ENCODE measurements at places on chromosomes 4 and X.

DNA sequence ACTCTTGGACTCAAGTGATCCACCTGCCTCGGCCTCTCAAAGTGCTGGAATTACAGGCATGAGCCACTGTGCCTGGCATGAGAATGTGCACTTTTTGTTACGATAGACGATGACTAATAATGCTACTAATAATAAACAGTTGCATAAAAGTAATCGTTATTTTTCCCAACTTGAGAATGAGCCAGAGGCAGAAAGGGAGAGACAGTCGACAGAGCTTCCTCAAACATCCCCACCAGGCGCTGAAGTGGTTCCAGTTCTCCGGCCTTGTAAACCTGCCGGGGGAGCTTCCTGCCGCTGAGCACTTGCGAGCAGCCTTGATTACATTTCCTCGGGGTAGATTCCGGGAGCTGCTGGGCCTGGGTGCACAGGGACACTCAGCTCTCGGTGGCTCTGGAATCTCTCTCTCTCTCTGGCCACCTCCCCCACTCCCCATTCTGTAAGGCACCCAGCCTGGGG lies 8.9 kb upstream of the HTRA3 start:
- DNase-seq, result no peak

- no peak for DNase-seq
Observed at GRCh38 chrX:64205441-64205734, at the start of gene AMER1. Gene AMER1, minus strand, starts transcription at chrX:64205708. Its CDS starts 12,422 bp downstream, at chrX:64193286.

GRCh38 chr4:175961604-175962003 lies 104.0 kb upstream of the WDR17 start:
- DNase-seq, result no peak

DNA sequence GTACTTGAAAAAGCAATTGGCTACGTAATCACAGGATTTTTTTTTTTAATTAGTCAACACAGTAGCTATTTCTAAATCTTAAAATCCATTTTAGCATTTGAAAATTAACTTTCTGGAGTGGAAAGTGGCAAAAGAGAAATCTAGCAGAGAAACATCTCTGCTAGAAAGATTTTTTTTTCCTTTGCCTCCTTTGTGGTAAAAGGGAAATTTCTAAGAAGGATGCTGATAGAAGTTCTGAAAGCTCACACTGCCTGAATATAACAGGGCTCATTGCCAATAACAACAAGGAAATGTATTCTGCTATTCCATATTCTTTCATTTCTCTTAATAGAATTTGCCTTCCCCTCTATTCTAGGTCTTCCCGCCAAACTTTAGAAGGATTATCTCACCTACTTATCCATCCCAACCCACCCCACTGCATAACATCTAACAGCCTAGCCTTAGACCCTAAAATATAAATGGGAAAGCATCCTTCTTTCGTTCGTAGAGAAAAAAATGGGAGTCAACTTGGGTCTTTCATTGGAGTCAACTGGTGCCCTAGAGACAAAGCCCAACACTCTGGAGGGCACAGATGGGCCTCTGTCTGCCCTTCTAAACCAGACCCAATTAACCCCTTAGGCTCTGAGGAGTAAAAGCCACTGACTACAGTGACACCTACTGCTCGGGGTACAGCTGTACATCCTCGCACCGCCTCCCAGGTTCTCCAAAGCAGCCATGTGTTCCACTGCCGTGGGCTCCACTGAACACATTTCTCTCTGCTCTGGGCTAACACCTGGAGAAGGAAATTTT lies 103.9 kb downstream of the MAML3 start:
- DNase-seq, result no peak

DNA sequence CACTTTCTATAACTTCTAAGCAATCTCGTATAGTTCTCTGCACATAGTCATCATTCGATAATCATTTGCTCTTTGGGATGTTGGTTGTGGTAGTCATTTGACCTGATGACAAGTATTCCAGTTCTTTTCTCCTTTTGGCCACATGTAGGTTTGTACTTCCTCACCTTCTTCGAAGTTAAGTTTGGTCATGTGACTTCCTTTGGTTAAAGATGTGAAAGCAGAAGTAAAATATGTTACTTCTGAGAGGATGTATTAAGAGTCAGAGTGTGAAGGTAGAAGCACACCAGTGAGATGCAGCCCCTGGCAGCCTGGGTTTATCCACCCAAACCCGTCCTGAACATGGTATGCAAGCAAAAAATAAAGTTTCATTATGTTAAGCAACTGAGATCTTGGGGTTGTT lies 48.9 kb upstream of the ZNF518B start:
- no peak for DNase-seq

DNA sequence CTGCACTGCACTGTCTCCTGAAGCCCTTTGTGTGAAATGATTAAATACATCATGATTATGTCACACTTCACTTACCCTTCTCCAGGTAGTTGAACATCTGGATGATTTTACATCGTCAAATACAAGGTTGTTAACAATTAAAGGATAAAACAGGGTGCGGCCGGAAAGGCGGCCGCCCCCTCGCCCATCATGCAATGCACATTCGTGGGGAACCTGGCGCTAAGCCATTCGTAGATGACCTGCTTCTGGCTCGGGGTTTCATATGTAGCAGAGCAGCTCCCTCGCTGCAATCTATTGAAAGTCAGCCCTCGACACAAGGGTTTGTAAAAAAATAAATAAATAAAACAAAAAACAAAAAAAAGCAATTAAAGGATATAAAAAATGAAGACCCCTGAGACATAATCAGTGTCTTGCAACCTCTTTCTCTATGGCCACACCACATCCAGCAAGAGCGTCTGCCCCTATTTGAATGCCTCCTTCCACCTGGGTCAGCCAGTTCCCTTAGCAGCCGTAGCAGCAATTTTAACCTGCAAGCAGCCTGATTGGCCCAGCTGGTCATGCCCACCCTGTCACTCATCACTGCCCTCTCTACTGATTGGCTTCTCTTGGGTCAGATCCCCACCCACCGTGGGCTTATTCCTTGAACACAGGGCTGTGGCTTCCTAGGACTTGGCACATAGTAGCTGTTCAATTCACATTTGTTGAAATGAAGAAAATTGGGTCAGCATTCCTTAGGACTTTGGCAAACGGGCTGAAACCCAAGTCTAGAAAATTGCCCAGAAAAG lies 147.8 kb upstream of the PSAPL1 start:
- DNase-seq, result no peak

- DNase-seq, result no peak
Observed at GRCh38 chrX:27889878-27890277, 82.1 kb downstream of the MAGEB10 start.

DNA sequence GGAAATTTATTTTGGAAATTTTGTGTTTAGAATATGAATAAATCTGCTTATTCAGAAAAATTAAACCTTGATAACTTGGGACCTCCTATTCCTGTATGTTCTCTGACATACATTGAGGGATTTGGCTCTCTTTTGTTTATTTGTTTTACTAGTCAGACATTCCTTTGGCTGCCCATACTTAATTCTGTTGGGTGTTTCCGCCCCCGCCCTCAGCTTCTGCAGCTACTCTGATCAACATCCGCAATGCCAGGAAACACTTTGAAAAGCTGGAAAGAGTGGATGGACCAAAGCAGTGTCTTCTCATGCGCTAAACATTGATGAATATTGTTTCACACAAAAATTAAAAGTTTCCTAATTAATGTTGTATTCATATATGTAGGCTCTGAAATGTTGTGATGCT lies 40.5 kb downstream of the RRAGB start:
- no peak for DNase-seq

- peak; percentile 12 for DNase-seq
Observed at GRCh38 chrX:102515975-102516941, at the start of gene TMSB15A. Gene TMSB15A, minus strand, starts transcription at chrX:102516739.

- no peak for DNase-seq
Observed at GRCh38 chr4:128427832-128428366, 140.3 kb upstream of the PGRMC2 start.

DNA sequence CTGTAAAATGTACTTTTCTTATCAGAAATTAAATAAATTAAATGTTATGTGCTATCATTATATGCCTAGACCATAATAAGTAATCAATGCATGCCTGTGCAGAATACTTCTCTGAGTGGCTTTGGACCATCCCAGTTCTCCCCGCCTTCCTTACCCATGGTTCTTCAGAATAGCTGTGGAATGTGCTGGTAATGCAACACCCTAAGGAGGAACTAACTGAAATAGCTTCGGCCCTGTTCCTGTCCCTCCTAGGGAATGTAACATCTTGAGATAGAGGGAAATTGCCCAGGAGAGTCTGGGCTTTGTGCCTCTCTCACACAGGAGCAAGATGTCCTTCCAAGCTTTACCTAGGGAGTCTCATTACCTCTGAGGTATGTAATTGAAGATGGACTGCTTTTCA lies 693.6 kb upstream of the HS3ST1 start:
- no peak for DNase-seq

DNA sequence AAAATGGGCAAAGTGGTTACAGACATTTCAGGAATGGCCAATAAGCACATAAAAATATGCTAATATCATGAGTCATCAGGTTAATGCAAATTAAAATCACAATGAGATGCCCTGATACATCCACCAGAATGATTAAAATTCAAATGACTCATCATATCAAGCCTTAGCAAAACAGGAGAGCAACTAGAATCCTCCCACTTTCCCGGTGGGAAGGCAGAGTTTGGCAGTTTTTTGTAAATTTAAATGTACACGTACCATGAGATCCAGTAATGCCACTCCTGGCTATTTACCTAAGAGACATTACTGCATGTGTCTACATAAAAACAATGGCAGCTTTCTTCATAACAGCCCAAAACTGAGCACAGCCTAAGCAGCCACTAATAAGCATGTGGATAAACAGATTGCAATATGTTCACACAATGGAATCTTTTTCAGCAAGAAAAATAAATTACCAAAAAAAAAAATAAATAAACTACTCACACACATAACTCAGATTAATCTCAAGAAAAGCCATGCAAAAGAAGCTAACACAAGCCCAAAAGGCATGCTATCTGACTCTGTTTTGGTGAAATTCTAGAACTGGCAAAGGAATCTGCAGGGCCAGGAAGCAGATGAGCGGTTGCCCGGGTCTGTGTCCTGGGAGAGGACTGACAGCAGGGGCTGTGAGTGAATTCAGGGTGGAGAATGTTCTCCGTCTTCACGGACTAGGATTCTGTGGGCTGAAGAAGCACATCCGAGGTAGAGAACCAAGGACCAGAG lies 48.8 kb downstream of the AFAP1 start:
- DNase-seq, result no peak

DNA sequence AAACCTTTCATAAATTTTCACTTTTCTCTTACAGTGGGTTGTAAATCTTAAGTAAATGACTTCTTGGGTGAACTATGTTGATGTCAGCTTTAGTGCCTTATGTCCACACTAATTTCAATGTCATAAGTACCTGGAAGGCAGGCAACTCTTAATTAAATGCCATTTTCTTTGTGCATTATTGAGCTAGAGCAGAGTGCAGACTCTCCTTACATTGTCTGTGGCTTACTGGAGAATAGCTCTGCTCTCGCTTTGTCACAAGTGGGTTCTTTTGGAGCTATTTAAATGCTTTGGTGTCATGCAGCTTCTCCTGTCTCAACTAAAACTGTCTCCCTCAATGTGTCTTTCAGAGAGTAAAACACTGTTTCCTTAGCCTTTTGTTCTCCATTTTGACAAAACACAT lies 411.6 kb downstream of the STIM2 start:
- DNase-seq, result no peak

GRCh38 chr4:3107271-3107670 lies 32.8 kb downstream of the HTT start:
- no peak for DNase-seq

GRCh38 chrX:79156818-79157217 lies 12.3 kb downstream of the GPR174 start:
- DNase-seq, result no peak

DNA sequence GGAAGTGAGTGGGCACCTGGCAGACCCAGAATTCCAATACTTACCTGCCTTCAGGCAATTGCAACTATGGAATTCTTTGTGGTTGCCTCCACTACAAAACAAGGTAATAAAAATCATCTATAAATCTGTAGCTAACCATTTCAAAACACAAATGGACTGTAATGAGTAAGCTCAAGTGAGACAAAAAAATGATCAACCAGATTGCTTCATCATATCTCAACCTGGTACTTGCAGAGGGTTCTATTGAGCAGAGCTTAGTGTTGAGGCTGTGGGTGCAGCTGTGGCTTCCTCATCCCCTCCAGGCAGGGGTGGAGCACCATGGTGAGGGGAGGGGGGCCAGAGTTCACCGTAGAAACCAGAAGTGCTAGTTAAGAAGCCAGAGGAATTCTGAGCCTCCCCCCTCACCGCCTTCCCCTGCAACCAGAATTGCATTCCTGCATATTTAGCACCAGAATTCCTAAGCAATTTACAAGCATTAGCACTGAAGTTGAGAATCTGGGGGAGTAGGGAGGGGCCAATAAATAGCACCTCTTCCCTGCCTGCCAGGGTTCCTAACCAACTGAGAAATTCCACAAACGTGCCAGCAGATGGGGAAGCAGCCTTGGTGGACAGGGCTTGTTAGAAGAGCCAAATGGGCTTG lies 11.5 kb downstream of the CTAG1A start:
- no peak for DNase-seq

DNA sequence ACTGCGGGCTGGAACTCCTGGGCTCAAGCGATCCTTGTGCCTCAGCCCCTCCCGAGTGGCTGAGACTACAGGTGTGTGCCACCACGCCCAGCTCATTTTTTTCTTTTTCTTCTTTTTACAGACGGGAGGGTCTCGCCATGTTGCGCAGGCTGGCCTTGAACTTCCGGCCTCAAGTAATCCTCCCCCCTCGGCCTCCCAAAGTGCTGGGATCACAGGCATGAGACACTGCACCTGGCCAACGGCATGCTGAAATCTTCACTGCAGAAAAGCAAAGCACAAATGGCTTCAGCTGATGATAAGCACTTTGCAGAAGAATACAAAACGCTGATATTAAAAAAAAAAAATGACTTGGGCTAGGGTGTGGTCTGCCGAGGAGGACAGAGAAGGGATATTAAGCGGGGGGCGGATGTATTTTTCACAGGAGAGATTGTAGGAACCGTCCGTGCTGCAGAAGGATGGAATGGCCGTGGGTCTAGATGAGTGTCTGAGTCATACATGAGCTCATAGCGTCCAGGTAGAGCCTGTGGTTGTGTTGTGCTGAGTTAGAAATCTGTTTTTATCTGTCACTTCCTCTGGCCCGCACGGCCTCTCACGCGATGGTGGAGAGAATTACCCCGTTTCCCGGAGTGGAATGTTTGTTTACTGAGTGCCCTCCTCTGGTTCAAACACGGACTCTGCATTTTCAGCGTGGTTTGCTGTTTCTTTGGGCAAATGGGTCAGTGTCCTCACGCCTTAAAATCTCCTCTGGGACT lies 8.5 kb upstream of the AKAP17A start:
- no peak for DNase-seq

Measured in stimulated activated CD8-positive, alpha-beta memory T cell treated with anti-CD3 and anti-CD28 coated beads, Interleukin-7, amount 100 ng/mL, for 1 hour (primary cell).